Activated naive CD8-positive, alpha-beta T cell treated with anti-CD3 and anti-CD28 coated beads, Interleukin-2, amount 10 ng/mL, durations not matched to agents 7 days and 5 days (primary cell): ENCODE measurements at places on chromosomes 7 and 10. TPM values are rescaled to one million over a fixed set of nuclear protein-coding genes. Genes with fewer than 3 reads are reported as not detected.
A peak's percentile ranks its signal among the peaks of the same experiment; 100 is the strongest.

GRCh38 chr7:112987171-112987570 lies 99.5 kb downstream of the GPR85 start:
- no peak for DNase-seq
- H3K27me3 ChIP-seq = peaks cover 11% of the 10 kb centered on the region
- no peaks in the 10 kb centered on the region for H3K4me1 ChIP-seq

- H3K4me1 ChIP-seq = no peaks in the 10 kb centered on the region
- DNase-seq = no peak
- H3K27me3 ChIP-seq = no peaks in the 10 kb centered on the region
Measured at GRCh38 chr7:47190462-47190861, 391.4 kb downstream of the TNS3 start.

Gene BHLHA15
- total RNA-seq = not detected

DNA sequence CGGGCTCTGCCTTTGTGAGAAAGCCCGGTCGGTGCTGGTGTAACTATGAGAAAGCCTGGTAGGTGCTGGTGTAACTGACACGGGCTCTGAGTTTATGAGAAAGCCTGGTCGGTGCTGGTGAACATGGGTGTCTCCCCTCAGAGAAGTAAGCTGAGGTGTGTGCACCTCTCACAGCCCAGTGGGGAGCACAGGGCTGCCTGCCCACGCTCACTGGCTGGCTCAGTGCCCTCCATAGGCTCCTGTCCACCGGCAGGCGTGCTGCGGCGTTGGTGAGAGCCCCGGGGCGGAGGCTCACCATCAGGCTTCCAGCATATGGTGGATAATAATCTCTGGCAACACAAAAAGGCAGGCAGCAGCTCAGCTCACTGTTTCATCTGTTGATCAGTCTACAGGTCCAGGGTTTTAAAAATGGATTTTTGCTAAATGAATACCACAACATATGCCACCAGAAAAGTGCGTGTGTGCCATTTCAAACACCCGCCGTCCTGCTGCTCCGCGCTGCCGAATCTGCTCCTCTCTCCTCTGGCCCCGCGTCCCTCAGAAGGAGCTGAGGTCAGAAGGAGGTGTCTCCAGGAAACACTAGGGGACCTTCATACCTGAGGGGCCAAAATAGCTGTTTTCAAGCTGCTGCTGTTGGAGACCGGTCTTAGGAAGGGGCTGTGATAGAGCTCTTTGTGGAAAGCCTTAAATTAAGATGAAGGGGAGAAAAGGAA lies 365.7 kb downstream of the DNAJB6 start:
- DNase-seq = peak; percentile 9
- no peaks in the 10 kb centered on the region for H3K36me3 ChIP-seq
- no peak overlapping the region for H3K4me3 ChIP-seq
- H3K4me1 ChIP-seq = no peaks in the 10 kb centered on the region
- H3K27ac ChIP-seq = no peak overlapping the region

DNA sequence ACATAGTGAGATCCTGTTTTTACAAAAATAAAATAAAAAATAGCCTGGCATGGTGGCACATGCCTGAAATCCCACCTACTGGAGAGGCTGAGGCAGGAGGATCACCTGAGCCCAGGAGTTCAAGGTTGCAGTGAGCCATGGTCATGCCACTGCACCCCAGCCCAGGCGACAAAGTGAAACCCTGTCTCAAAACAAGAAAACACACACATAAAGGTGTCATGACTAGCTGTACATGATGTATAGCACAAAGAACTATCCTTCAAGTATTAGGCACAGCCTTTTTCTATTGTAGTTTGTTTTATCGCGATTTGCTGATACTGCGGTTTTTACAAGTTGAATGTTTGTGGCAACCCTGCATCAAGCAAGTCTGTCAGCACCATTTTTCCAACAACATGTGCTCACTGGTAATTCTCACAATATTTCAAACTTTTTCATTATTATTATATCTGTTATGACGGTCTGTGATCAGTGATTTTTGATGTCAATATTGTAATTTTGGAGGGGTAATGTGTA lies 11.5 kb upstream of the SNX13 start:
- peaks cover 18% of the 10 kb centered on the region for H3K4me1 ChIP-seq
- DNase-seq = no peak
- H3K27me3 ChIP-seq = peaks cover 3% of the 10 kb centered on the region
- H3K4me3 ChIP-seq = no peak overlapping the region
- H3K36me3 ChIP-seq = peaks cover 6% of the 10 kb centered on the region

DNA sequence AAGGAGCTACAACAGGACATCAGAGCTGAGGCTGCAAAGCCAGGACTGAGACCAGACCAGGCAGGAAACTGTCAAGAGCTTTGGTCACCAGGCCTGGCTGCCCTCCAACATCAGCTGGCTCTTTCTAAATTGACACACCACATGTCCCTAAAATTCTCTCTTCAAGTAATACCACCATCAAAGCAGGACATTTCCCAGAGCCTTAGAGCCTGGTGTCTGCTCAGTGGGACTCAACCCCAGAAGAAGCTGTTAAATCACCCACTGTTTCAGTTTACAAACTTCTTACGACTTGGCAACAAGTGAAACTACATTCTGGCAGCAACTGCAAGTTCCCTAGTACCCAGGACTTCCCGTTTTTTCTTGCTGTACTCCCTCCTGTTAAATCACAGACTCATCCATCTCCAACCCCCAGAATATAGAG lies 3.8 kb upstream of the IL6 start:
- H3K27me3 ChIP-seq = peaks cover 10% of the 10 kb centered on the region
- peak overlapping the region; percentile 59 for H3K4me3 ChIP-seq
- H3K4me1 ChIP-seq = peaks cover 38% of the 10 kb centered on the region
- peak overlapping the region; percentile 81 for H3K27ac ChIP-seq
- no peak for DNase-seq
- H3K36me3 ChIP-seq = peaks cover 3% of the 10 kb centered on the region

DNA sequence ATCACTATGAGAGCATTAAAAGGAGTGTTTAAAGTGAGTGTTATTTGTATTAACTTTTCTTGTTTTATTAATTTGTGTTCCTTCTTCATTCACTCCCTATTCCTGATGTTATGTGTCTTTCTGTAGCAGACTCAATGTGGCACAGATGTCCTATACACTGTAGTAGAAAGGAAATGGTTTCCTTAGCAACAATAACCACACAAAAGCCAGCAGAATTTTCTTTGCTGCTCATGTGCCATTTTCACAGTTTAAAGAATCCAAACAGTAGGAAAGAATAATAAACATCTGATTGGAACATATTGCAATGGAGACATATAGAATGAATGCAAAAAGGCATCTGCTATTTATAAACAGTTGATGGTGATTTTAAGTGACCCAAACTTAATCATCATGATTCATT lies 763.6 kb downstream of the PHTF2 start:
- no peaks in the 10 kb centered on the region for H3K4me1 ChIP-seq
- no peaks in the 10 kb centered on the region for H3K27me3 ChIP-seq
- DNase-seq = no peak
- H3K27ac ChIP-seq = no peak overlapping the region
- H3K4me3 ChIP-seq = no peak overlapping the region

Gene RHOBTB1
- not detected for total RNA-seq

GRCh38 chr7:101468546-101469275 lies 106.0 kb downstream of the COL26A1 start:
- H3K27me3 ChIP-seq = no peaks in the 10 kb centered on the region
- H3K36me3 ChIP-seq = peaks cover 2% of the 10 kb centered on the region
- H3K4me3 ChIP-seq = no peak overlapping the region
- DNase-seq = no peak

DNA sequence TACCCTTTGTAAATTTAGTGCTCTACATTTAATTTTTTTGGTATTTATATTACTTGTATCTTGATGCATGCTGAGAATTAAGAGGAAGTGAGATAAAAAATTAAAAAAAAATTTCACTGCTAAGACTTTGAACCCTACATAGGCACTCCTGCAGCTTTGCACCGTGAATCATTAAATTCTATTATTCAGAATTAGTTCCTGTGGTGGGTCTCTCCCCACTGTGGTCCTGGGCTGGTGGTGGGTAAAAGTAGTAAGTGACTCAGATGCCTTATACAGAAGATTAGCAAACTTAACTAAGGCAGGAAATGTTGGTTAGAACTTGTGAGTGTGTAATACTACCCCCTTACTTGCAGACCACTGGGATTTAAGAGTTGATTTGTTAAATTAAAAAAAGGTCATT lies 72.6 kb downstream of the AP3M1 start:
- no peaks in the 10 kb centered on the region for H3K27me3 ChIP-seq
- H3K27ac ChIP-seq = no peak overlapping the region
- peak overlapping the region; percentile 23 for H3K4me3 ChIP-seq
- peaks cover 23% of the 10 kb centered on the region for H3K4me1 ChIP-seq

DNA sequence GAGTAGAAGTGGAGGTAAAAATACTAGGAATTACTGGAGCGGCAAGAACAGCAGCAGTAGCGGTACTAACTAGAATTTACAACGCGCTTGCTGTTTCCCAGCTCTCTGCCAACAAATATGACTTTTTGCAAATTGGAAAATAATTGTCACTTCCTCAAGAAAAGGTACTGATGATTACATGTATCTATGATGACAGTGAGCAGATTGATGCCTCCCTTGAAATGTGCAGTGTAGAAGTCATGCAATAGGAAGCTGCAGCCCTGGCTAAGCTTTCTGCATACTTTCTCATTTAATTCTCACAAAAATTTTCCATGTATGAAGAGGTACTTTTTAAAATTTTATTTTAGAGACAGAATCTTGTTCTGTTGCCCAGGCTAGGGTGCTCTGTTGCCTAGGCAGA lies 49.9 kb downstream of the ANK3 start:
- no peak overlapping the region for H3K4me3 ChIP-seq
- H3K27ac ChIP-seq = no peak overlapping the region
- H3K4me1 ChIP-seq = no peaks in the 10 kb centered on the region
- no peaks in the 10 kb centered on the region for H3K36me3 ChIP-seq
- no peaks in the 10 kb centered on the region for H3K27me3 ChIP-seq

DNA sequence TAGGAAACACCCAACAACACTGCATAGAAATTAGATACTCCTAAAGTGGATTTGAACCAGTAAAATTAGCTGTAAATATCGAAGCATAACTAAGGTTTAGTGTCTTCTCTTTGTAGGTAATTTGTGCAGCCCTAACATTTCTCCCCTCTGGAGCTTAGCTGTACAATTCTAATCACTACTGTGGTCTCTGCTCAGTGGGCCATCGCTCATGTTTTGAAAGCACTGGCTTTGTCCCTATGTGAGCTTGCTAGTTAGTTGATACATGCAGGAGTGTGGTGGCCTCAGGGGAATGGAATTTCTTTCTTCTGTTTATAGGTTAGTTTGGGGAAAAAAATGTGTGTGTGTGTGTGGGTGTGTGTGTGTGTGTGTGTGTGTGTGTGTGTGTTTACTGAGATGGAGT lies 373.1 kb downstream of the DPP6 start:
- no peak for DNase-seq
- no peak overlapping the region for H3K4me3 ChIP-seq
- no peak overlapping the region for H3K27ac ChIP-seq
- no peaks in the 10 kb centered on the region for H3K4me1 ChIP-seq
- no peaks in the 10 kb centered on the region for H3K27me3 ChIP-seq

DNA sequence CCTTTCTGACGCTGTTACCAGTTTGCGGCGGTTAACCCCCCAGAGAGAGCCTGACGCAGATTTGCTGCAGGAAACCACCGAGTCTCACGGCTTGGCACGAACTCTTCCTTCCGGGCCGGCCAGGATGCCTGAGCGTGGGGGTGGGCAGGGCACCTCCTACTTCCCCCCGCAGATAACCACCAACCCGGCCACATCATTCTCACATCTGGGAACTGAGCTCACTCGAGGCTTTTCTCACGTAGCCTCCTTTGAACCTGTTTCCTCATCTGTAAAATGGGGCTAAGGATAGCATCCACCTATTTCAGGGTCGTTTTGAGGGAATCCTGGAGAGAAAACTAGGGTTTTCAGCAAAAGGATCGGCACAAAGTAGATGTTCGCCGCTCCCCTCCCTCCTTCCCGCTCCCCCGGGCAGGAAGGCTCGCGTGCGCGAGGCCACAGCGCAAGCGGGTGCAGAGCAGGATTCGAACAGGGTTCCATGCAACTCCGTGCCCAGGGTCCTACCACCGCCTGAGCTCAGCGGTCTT lies 23.6 kb downstream of the DDIT4 start:
- H3K4me3 ChIP-seq = peak overlapping the region; percentile 80
- H3K27ac ChIP-seq = peak overlapping the region; percentile 95
- H3K4me1 ChIP-seq = peaks cover 58% of the 10 kb centered on the region
- DNase-seq = peak; percentile 91
- no peaks in the 10 kb centered on the region for H3K27me3 ChIP-seq

GRCh38 chr7:1466524-1467271 lies 7.4 kb upstream of the MICALL2 start:
- H3K4me3 ChIP-seq = no peak overlapping the region
- no peaks in the 10 kb centered on the region for H3K36me3 ChIP-seq
- H3K27ac ChIP-seq = no peak overlapping the region
